ENCODE measurements at places on chromosomes 4 and X.

DNA sequence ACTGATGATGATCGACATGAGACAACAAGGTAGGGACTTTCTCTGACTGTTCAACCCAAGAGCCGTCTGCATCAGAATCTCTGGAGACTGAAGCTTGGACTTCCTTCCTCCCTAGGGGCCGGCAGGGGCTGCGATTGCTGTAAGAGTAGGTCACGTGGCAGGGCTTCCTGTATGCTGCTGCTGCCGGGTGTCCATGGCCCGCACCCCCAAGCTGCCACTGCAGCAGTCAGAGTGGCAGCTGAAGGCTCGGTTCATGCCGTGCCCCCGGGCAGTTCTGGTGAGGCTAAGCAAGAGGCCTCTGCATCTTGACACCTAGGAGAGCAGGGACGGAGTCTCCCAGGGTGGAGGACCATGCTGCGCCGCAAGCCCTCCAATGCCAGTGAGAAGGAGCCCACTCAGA, at the start of gene SASH3:
Gene SASH3 (plus strand): TSS at position 203 of the 400 bp plus-strand sequence. CDS start 149 bp downstream, at position 352.
- no peak for DNase-seq

DNA sequence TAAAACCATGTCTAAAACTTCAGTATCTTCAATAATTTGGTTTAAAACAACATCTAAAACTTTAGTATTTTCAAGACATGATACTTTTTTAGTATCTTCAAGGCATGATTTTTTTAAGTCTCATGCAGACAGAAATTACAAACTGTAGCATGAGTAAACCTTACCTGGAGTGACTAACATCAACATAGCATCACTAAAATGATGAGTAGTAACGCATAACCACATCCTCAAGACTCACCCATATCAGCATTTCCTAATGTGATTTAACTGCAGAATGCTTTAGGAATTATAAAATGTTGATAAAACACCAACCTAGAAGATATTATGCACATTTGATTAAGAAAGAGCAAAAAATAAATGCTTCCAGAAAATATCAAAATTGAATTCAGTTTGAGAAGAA, 19.7 kb upstream of the EDNRA start:
- DNase-seq = no peak

GRCh38 chrX:56231537-56232090, 542 bp upstream of the KLF8 start:
- no peak for DNase-seq

GRCh38 chr4:87002682-87003043, 67.9 kb downstream of the AFF1 start:
- DNase-seq = no peak

Measured in fibroblast of gingiva (primary cell).